ENCODE measurements at places on chromosomes 5 and 9. TPM values are rescaled to one million over a fixed set of nuclear protein-coding genes. Genes with fewer than 3 reads are reported as not detected.

The GLIPR2 gene
- total RNA-seq, result 1.2 TPM

The GRK6 gene
- total RNA-seq, result 38.4 TPM

The FANCC gene
- 11.4 TPM for total RNA-seq

The TMEM171 gene
- total RNA-seq, result 3.5 TPM

The ANGPTL2 gene
- 10.1 TPM for total RNA-seq

The PDE8B gene
- 0.30 TPM for total RNA-seq

The RPL7A gene
- 2,460 TPM for total RNA-seq
